ENCODE measurements at places on chromosomes 2 and 18.

GRCh38 chr2:70664525-70664924 lies 103.5 kb downstream of the ADD2 start:
- DNase-seq: peak; percentile 18

DNA sequence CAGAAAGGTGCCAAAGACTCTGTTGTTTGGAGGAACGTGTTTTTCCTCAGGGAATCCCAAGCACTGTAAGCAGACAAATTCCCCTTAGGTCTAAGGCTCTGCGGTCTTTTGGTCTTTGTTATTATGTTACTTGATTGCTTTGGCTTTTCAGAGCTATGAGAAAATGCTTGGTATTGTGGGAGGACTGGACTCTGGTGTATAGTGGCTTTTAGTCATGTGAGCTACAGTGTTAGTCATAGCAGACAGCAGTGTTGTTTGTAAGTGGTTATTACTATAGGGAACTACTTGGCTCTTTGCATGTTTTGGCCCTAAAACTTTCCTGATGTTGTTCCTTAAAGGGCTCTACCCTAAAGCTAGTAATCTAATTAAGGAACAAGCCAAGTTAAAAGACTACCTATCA lies 956.2 kb upstream of the LRATD1 start:
- no peak for DNase-seq

DNA sequence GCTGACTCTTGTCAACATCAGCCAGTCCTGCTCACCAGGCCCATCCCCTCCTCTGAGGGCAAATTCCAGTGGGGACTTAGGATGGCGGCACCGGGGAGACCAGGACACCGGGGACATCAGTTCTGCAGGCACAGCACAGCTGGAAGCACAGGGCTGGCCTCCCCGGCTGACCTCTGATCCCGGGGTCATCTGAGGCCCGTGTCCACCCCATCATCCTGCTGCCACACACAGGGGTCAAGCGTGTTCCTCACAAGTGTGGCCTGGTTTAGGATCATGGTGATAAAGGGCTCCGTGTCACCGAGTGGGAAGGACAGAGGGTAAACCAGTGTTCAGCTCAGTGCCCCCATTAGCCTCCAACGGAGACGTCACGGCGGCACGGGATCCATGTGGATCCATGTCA lies 58.1 kb upstream of the CTDP1 start:
- no peak for DNase-seq

DNA sequence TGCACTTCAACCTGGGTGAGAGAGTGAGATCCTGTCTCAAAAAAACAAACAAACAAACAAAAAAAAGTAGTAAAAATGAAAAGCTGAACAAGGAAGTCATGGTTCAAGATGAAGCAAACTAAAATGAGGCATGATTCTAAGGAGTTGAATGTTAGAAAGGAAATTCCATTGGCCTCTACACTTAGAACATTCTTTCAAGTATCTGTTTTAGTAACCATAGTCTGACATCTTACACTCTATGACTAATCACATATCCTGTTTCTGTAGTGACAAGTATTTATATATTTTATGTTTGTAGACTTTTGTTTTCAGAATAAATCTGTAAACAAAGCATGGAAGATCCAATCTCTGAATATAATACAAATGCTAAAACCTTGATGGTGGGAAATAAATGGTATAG lies 164.1 kb downstream of the KIAA1328 start:
- DNase-seq: no peak

DNA sequence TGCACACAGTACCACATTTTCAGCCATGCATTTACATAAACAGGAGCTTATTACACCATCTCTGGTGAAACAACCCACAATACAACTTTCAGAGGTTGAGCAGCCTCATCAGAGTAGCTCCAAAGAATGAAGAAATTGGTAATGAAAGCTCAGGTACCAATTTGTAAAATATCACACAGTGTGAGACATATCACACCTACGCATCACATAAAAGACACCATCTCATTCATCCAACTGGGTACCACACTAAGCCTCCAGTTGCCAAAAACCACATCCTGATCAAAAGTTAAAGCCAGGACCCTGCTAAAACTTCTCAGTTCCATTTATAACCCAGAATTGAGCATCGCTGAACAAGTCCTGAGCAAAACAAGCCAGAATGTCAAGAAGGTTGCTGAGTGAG lies 4.6 kb downstream of the TMEM163 start:
- no peak for DNase-seq

GRCh38 chr18:59718108-59718463 lies 20.9 kb upstream of the CCBE1 start:
- no peak for DNase-seq

GRCh38 chr2:212816267-212816666 lies 277.7 kb upstream of the ERBB4 start:
- DNase-seq: no peak

DNA sequence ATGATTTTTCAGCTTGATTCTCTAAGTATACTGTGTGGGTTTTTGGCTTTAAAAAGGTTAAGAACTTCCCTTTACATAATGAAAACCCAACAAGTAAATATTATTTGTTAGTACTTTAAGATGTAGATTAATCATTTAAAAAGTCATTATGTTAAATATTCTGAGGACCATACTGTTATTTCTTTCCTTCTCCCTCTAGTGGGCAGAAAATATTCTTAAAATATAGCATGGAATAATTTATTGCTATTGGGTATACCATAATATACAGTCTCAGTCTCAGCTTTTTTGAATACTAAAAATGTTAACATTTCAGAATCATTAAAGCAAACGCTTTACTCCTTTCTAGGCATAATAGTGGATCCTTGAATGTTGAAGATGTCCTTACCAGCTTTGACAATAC lies 28.1 kb downstream of the CAMKMT start:
- DNase-seq: no peak

DNA sequence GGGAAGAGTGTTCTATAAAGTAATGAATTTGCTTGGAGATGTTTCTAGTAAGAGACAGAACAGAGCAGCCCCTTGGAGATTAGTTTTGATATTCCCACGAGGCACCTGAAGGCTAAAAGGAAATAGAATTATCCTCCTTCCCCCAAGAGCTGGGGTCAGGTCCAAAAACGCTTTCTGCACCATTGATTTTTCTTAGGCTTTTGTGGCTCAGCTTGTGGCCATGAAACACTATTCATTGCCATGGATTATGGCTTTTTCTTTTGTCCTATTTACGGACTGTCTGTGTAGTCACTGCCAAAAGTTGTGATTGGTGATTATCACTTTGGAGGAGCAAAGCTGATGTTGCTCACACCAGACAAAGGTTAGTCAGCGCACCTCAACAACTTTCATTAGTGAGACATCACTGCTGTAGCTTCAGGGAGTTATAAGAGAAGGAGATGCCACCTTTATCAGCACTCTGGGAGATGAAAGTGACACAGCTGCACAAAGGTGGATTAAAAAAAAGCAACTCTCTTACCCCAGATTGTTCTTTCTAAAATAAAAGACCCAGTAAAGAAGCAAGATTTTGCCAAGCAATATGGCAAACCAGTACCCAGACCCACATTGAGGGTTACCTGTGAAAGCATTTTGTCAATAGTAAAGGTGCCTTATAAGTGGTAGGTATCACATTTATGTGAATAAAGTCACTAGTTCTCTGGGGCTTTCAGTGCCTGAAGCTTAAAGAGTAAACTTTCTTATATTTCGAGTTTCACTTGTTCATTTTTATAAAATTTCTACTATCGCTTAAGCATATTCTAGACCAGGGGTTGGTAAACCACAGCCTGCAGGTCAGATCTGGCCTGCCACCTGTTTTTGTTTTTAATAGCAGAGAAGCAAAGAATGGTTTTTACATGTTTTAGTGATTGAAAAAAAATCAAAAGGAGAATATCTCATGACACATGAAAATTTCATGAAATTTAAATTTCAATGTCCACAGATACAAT lies 10.6 kb downstream of the CXCR4 start:
- DNase-seq: no peak

- DNase-seq: no peak
Measured at GRCh38 chr18:68181956-68182355, 533.0 kb downstream of the TMX3 start.

DNA sequence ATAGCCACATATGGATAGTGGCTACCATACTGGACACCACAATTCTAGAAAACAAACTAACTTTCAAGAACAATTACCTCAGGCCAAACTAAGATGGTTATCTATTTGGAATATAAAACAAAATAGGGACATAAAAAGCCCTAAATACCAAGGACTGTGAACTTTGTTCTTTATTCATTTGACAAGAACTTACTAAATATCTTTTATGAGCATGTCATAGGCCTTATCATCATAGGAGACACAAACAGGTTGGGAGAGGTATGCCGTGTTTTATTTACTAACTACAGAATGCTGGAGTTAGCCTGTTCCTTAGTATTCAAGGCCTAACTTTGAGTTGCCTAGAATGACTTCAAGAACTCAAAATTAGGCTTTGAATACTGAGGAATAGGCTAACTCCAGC lies 32.1 kb downstream of the CCDC93 start:
- DNase-seq: no peak

- no peak for DNase-seq
Measured at GRCh38 chr2:45691171-45691999, 39.9 kb downstream of the PRKCE start.

- no peak for DNase-seq
Measured at GRCh38 chr2:77469106-77469505, 53.1 kb downstream of the LRRTM4 start.

GRCh38 chr2:127216095-127216494 lies 4.0 kb downstream of the CYP27C1 start:
- DNase-seq: no peak

DNA sequence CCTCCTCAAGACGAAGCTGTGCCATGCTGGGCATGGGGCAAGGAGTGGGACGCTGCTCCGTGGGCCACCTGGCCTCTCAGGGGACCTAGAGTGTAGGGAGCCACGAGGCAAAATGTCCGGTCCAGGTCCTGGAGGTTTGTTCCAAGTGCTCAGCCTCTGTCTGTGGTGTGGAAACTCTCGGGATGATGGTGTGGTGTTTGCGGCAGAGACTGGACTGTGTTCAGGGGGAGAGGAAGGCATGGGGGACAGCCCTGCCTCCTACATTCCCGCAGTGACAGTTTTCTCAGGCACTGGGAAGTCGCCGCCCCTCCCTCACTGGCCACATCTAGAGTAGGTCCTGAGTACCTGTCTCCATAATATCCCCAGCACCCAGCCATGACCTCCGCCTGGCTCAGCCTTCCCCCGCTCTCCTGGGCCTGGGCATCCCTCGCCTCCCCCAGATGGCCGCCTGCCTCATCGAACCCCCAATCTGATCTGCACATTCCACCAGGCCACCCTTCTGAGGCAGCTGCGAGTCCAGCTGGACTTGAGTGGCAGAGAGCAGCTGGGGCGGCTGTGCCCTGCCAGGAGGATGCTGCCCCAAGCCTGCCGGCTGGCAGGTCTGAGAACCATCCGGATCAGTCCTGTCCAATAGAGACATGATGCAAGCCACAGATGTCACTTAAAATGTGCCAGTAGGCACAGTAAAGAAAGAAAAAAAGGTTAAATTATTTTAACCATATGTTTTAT lies 6.2 kb downstream of the KCNIP3 start:
- no peak for DNase-seq

DNA sequence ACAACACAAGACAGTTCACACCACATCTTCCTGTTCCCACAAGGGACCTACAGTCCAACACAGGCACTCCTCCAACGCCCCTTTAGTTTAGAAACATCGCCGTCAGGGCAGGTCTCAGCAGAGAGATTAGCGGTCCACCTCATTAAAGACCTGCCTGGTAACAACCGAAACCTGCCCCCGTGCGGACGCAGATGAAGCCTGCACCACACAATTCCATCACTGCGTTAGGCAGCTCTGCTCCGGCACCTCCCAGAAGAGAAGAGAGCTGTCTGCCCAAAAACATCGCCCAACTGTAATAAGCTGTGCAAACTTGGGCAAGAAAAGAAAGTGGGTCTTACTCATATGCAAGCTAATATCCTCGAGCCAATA lies 32.7 kb downstream of the ZNF516 start:
- DNase-seq: no peak

- DNase-seq: peak; percentile 29
Measured at GRCh38 chr18:48940854-48941611, 9.7 kb downstream of the SMAD7 start.

DNA sequence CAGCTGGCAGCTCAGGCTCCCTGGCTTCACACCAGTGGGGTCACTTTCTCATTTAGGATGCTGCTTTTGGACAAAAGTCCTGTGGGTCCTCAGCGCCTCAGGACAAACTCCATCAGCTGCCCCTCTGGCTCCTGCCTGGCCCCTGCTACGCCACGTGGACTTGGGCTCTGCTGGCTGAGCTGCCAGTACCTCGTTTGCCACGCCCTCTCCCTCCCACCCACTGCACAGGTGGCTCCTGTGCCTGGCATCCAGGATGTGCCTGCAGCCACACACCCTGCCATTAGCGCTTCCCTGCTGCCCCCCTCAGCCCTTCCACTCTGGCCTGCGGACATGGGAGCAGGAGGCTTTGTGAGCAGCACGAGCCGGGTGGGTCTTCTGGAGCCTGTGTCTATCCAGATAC lies 118.9 kb downstream of the ZNF236 start:
- no peak for DNase-seq

- peak; percentile 32 for DNase-seq
Measured at GRCh38 chr2:1769703-1770422, 25.5 kb upstream of the PXDN start.

GRCh38 chr2:128597121-128597762 lies 278.6 kb upstream of the HS6ST1 start:
- no peak for DNase-seq

DNA sequence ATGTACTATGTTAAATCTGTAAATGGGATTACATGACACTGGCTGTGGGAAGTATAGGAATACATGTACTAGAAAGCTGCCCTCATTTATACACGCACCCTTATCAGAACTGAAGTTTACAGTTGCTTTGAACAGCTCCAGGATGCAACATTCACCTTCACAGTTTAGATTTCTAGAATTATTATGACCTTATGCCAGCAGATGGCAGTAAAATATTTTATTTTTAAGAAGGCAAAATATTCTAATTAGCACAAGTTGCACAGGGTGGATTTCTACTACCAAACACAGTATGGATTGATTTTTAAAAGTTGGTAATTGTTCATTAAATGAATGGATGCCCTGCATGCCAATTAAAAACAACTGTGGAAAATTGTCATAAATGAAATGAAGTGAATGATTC lies 670.4 kb downstream of the KCNJ3 start:
- DNase-seq: no peak

DNA sequence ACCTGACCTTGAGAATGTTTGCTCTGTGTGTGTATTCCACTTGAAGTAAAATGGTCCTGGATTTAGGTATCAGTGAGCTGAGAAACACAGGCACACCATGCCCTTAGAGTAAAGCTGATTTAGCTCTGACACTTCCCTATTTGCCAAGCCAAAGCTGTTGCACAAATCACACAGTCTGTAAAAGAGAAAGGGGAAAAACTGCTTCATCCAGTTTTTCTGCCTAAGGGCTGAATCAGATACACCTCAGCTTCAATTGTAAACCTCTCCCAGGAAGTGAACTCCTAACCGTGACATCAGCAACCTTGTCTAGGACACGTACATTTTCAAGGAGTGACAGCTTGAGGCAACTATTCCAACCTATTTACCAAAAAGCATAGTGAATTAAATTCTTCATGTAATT lies 150.4 kb downstream of the NR4A2 start:
- DNase-seq: no peak

GRCh38 chr2:207248702-207249377 lies 83.1 kb upstream of the KLF7 start:
- no peak for DNase-seq
